NCI-H1092 treated with DMSO at 0.1 percent for 48 hours (cell line): ENCODE measurements at places on chromosomes 12 and 14.

GRCh38 chr14:85475113-85475512 lies 54.8 kb upstream of the FLRT2 start:
- DNase-seq = no peak

DNA sequence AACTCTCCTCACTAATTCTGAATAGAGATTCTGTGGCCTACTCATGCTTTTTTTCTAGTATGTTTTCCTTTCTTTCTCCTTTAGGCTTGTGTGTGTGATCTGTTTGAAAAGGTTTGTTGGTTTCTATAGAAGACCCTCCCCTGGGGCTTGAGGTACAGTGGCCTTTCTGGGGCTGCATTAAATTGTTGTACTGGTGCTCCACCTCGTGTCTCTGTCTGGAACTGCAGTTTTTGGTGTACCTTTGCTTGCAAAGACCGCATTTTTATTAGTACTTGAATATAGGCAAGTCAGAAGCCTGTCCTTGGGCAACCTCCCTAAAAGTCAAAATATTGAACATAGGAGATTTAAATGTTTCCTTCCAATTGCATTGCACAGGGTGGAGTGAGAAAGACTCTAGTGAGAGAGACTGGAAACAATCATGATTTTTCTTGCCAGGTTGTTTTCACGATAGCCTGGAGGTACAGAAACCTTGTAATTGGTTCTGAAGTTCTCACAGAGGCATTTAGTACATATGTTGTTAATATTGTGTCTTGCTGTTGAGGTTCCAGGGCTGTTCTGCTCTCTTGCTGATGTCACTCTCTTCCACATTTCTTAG lies 39.0 kb downstream of the SLCO1B1 start:
- peak; percentile 20 for DNase-seq

GRCh38 chr12:44357494-44357893 lies 518.6 kb downstream of the NELL2 start:
- no peak for DNase-seq

GRCh38 chr14:81453166-81453766 lies 53.1 kb upstream of the STON2 start:
- DNase-seq = peak; percentile 37

- DNase-seq = no peak
These were observed 310.5 kb downstream of the ETNK1 start for GRCh38 chr12:22935501-22935900.

DNA sequence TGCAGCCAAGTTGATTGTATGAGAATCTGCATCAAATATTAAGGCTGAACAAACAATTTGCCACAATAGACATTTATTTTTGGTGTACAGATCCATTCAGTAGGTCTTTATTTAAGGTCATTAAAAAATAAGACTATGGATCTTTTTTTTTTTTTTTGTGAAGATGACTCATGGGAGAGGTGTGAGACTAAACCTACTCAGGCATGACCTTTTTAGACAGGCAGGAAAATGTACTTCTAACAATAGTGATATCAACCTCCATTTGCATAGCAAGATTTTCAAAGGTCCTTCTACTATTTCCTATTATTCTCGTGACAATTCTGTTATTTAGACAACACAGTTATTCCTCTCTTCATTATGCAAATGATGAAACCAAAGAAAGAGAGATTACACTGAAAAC lies 39.9 kb upstream of the PTPRR start:
- no peak for DNase-seq

DNA sequence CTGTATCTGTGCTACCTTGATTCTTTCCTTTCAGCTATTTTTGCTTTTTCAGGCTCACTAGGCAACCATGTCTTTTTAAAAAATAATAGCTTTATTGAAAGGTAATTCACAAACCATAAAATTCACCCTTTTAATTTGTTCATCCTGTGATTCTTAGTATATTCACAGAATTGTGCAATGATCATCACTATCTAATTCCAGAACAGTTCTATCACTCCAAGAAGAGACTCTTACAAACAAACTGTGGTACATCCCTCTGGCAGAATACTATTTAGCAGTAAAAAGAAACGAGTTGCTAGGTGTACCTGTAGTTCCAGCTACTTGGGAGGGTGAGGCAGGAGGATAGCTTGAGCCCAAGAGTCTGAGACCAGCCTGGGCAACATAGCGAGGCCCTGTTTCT lies 14.8 kb downstream of the CREBL2 start:
- DNase-seq = no peak

GRCh38 chr14:59213368-59214315 lies 25.2 kb downstream of the DAAM1 start:
- DNase-seq = peak; percentile 72

DNA sequence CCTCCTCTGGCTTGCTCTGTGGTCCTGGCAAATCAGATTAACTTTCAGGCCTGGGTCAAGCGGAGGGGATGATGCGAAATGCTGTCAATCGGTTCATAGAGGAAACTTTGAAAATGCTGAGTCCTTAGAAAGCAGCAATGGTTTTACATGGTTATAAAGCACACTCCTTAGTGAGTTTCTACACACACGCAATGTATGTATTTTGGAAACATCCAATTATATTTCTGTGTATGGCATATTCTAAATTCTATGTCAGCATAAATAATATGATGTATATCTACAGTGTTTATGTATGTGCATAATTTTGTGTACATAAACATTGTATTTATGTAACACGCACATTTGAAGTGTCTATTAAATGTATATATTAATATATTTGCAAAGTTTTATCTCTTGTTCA lies 118.0 kb upstream of the ARID2 start:
- no peak for DNase-seq

DNA sequence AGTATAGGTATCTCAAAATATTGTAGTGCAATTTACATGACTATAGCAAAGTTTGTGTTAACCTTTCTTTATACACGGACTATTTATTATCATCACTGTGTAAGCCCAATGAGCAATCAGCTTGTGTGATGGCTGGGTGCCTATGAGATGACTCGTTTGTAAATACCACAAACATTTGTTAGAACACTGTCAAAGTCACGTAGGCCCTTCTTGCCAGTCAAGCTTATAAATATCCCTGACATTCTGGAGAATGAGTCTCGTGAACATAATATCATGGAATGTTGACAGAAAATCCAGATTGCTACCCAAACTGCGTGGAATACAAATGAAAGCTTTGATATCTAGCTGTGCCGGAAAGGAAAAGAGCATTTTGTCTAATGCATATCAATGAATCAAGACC lies 648.3 kb upstream of the MDGA2 start:
- no peak for DNase-seq

DNA sequence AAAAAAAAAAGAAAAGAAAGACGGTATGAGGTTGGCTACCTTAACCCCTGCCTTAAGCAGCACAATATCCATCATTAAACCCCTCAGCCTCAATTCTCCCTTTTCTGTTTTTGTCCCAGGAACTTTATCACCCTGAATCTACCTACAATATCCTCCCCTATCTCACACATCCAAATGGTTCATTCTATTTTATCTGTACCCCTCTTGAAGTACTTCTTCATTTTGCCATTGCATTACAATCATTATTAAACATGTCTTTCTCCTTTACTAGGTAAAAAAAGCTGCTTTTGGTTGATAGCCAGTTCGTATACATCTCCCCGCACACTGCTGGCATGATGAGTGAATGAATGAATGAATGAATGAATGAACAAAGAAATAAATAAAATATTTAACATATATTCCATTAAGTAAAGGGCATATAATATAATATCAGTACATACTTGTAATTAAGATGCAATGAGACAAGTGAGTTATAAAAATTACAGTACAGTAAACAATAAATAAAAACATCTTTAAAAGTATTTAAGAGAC lies 364 bp upstream of the GPR65 start:
- DNase-seq = no peak

GRCh38 chr12:130307859-130308258 lies 29.8 kb upstream of the PIWIL1 start:
- DNase-seq = no peak

DNA sequence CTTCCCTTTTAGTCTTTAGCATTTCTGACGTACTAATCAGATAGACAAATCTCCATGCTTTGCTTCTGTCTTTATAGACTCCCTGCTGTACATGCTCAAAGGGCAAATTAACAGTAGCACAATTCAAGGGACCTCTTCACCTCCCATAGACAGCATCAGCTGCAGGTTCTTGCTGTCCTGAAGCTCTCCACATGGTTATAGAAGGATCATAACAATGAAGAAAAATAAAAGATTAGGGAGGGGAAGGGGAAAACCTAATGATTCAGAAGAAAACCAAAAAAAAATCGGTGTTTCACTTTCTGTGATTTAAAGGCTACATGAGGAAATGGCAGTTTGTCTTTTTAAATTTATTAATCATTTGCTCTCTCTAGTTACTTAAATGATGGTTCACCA lies 155.5 kb downstream of the PTCSC3 start:
- DNase-seq = no peak

DNA sequence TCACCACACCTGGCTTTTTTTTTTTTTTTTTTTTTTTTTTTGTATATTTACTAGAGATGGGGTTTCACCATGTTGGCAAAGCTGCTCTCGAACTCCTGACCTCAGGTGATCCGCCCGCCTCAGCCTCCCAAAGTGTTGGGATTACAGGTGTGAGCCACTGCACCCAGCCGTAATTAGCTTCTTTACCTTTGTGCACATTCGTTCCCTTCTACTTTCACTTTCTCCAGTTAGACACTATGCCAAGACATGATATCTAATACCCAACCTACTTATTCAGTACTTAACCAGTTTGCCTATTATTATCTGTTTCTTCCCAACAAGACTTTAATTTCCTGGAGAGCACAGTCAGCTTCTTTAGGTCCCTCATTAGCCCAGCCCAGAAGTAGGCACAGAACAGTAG lies 5.3 kb downstream of the STYK1 start:
- DNase-seq = no peak

GRCh38 chr14:96245710-96246538 lies 10.1 kb upstream of the BDKRB1 start:
- DNase-seq = no peak

DNA sequence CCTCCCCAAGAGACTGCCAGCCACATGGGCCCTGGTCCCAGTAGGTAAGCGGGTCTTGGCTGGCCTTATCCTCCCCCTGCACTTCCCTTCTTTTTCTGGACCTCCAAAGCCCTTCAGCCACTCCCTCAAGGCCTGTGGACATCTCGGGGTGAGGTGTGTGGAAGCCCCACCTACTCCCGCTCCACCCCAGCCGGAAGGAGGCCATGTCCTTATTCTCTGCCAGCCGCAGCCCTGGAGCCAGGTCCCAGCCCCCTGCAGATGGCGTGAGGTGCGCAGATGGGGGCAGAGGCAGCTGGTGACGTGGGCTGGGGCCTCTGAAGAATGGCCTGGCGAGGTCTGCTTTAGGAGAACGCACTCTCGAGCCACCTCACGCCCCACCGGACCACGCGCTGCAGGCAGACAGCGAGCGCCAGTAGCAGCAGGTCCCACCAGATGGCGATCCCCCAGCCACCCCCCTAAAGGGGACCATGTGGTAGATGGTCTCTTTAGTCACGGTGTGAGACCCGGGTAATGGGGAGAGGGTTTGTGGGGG lies 167.1 kb downstream of the TSPAN9 start:
- no peak for DNase-seq

DNA sequence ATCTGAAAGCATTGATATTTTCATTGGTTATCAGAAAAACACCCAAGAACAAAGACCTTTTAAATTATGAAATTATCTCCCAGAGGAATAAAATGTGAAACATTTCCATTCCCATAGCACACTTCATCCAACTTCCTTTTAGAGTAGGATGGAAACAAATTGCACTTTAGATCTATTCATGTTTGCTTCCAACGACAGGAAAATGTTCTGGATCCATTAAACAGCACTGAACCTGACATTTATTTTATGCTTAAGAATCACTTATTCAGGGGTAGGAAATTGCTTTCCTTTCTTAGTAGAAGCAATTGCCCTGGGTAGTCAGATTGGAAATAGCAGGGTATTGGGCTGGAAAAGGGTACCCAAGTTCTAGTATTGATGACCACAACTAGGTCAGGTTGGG lies 28.8 kb upstream of the PTGDR start:
- DNase-seq = no peak

- no peak for DNase-seq
These were observed 146.8 kb upstream of the C14orf180 start for GRCh38 chr14:104432611-104433231.

- no peak for DNase-seq
These were observed 137.4 kb downstream of the LLPH start for GRCh38 chr12:65993173-65993572.

DNA sequence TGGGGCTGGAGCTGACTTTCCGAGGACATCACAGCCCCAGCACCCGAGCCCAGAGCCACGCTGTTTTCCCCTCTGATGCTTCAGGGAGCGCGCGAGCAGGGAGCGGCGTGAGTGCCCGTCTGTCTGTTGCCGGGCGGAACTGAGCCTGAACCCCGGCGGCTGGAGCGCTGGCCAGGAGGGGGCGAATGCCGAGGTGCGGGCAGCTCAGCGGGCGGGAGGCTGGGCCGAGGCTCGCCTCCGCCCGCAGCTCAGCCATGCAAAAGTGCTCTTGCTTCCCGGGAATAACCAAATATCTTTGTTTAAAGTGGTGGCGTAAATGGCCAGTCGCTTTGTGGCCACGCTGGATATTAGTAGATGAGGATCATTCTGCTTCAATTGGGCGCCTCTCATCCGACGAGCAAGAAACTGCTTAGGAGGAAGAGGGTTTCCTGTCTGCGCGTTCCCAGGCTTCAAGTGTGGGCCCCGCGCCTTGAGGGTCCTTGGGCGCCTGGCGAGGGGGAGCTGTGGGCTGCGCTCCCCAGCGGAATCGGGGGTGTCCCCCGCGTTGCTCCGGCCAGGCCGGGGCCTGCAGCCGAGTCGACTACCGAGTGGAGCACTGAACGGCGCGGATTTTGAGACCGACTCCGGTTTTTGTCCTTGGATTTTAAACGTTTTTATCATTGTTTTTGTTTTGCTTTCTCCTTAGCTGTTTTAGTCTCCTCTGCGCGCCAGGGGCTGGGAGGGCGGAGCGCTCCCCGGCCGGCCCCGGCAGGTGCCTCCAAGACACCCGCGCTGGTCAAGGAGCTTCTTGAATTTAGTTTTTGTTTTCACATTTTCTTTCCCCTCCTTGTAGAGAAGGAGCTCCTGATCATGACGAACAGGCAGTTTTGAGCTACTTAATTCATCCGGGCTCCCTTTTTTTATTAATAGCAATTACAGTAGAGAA lies 831 bp upstream of the NKX2-1 start:
- peak; percentile 88 for DNase-seq

GRCh38 chr14:61925043-61925442 lies 162.8 kb downstream of the SNAPC1 start:
- peak; percentile 77 for DNase-seq

GRCh38 chr12:53338017-53338416 lies 1.9 kb upstream of the SP7 start:
- DNase-seq = no peak

- DNase-seq = no peak
These were observed 17.2 kb upstream of the FBLN5 start for GRCh38 chr14:91964724-91965123.
